Pancreas (tissue), 10 donors: ENCODE measurements at places on chromosomes 2 and 18. TPM values are rescaled to one million over a fixed set of nuclear protein-coding genes. Genes with fewer than 3 reads are reported as not detected.
A peak's percentile ranks its signal among the peaks of the same experiment; 100 is the strongest.

- no peaks in the 10 kb centered on the region for H3K27me3 ChIP-seq
- no peaks in the 10 kb centered on the region for H3K36me3 ChIP-seq
- no peak overlapping the region for H3K4me3 ChIP-seq
- H3K27ac ChIP-seq: no peak overlapping the region
- H3K4me1 ChIP-seq: no peaks in the 10 kb centered on the region
These were observed 27.3 kb downstream of the GPC1 start for GRCh38 chr2:240462707-240463273.

The WDPCP gene
- total RNA-seq: 6.1 TPM

The EFHD1 gene
- total RNA-seq: 0.92 TPM

- no peak overlapping the region for H3K4me3 ChIP-seq
- no peak for DNase-seq
- H3K27me3 ChIP-seq: no peaks in the 10 kb centered on the region
These were observed 1599.2 kb upstream of the TMEFF2 start for GRCh38 chr2:193793914-193794313.

- no peak overlapping the region for H3K4me3 ChIP-seq
- H3K4me1 ChIP-seq: no peaks in the 10 kb centered on the region
- no peak for DNase-seq
- no peaks in the 10 kb centered on the region for H3K27me3 ChIP-seq
- H3K27ac ChIP-seq: no peak overlapping the region
These were observed 102.3 kb downstream of the ZBTB7C start for GRCh38 chr18:48306838-48307237.

DNA sequence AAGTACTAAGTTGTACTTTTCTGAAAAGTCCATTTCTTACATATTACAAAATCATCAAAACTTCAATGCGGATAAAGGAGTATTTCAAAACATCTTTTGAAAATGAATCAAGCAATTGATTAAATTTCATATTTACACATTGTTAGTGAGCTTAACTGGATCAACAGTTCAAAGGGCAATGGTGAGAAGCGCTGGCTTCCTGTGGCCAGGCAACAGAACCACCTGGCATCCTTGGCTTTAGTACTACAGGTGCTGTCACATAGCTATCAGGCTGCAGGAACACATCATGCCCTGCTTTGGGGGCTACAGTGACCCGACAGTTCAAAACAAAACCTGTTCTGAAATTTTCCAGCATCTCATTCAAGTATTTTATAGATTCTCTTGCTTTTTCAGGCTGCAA, 59.2 kb downstream of the SMAD2 start:
- H3K4me1 ChIP-seq: peaks cover 5% of the 10 kb centered on the region
- no peak for DNase-seq
- H3K36me3 ChIP-seq: no peaks in the 10 kb centered on the region
- H3K27me3 ChIP-seq: no peaks in the 10 kb centered on the region
- no peak overlapping the region for H3K4me3 ChIP-seq

- no peak overlapping the region for H3K27ac ChIP-seq
- H3K36me3 ChIP-seq: no peaks in the 10 kb centered on the region
- DNase-seq: no peak
- H3K27me3 ChIP-seq: no peaks in the 10 kb centered on the region
- no peak overlapping the region for H3K4me3 ChIP-seq
These were observed 84.1 kb upstream of the CTNNA2 start for GRCh38 chr2:79428745-79429144.

DNA sequence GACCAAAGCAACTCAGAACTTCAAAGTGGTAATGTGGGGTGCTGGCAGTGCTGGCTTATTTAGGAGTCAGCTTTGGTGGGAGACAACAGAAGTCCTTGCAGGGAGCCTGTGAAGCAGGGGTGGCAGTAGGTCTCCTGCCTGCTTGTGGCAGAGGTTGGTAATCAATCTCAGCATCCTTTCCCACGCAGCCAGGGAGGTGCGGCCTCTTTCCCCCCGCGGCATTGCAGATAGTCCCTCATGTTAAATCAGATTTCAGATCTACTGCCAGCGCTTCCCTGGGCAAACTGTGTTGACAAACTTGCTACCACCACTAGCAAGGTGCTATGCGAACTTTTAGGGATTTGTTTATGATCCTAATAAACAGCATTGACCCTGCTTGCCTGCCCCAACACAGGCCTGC, 77.9 kb upstream of the MCFD2 start:
- H3K36me3 ChIP-seq: peaks cover 10% of the 10 kb centered on the region
- H3K4me1 ChIP-seq: no peaks in the 10 kb centered on the region
- DNase-seq: no peak

GRCh38 chr18:8366656-8367055, 242.6 kb upstream of the RAB12 start:
- H3K4me1 ChIP-seq: no peaks in the 10 kb centered on the region
- DNase-seq: no peak
- no peaks in the 10 kb centered on the region for H3K27me3 ChIP-seq
- H3K27ac ChIP-seq: no peak overlapping the region
- peak overlapping the region; percentile 30 for H3K4me3 ChIP-seq

DNA sequence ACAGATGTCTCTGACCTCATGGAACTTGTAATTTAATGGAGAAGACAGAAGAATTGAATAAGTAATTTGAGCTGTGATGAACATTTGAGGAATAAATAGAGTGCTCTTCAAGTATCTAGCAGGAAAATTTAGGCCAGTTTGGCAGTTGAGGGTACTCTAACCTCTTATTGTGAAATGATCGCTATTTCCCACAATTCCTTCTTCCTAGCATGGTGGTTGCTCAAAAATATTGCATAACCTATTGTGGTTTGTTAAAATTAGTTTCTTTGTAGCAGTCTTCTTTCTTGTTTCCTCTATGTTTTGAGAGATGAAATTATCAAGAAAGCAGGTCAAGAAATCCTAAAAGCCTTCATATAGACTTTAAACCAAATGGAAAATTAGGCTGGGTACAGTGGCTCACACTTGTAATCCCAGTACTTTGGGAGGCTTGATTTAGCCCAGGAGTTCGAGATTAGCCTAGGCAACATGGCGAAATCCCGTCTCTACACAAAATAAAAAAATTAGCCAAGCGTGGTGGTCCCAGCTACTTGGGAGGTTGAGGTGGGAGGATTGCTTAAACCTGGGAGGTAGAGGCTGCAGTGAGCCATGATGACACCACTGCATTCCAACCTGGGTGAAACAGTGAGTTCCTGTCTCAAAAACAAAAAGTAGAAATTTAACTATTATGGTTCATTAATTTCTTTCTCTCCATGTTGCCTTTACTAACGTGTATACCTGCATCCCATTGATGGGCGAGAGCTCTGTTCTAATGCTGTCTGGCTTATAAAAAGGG, 58.7 kb downstream of the RBKS start:
- H3K36me3 ChIP-seq: no peaks in the 10 kb centered on the region
- H3K4me3 ChIP-seq: no peak overlapping the region
- DNase-seq: no peak
- H3K27ac ChIP-seq: no peak overlapping the region

DNA sequence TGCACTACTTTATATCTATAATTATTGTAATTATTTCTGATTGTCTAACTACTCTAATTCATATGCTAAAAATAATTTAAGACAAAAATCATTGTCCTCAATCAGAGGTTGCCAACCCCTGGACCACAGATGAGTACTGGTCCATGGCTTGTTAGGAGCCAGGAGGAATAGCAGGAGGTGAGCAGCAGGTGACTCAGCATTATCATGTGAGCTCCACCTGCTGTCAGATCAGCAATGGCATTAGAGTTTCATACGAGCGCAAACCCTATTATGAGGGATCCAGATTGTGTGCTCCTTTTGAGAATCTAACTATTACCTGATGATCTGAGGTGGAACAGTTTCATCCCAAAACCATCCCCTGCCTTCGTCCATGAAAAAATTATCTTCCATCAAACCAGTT, 1434.4 kb downstream of the LRP1B start:
- no peak overlapping the region for H3K4me3 ChIP-seq
- no peaks in the 10 kb centered on the region for H3K4me1 ChIP-seq
- H3K27me3 ChIP-seq: no peaks in the 10 kb centered on the region
- no peaks in the 10 kb centered on the region for H3K36me3 ChIP-seq
- DNase-seq: no peak

GRCh38 chr18:48132797-48133655, 202.6 kb upstream of the SMAD2 start:
- no peak overlapping the region for H3K27ac ChIP-seq
- H3K36me3 ChIP-seq: no peaks in the 10 kb centered on the region
- no peak overlapping the region for H3K4me3 ChIP-seq
- no peaks in the 10 kb centered on the region for H3K27me3 ChIP-seq
- no peak for DNase-seq
- peaks cover 7% of the 10 kb centered on the region for H3K4me1 ChIP-seq

The SPIRE1 gene
- 7.3 TPM for total RNA-seq

GRCh38 chr2:165681841-165682240, 112.2 kb downstream of the GALNT3 start:
- H3K36me3 ChIP-seq: no peaks in the 10 kb centered on the region
- no peaks in the 10 kb centered on the region for H3K4me1 ChIP-seq
- H3K27ac ChIP-seq: no peak overlapping the region
- no peaks in the 10 kb centered on the region for H3K27me3 ChIP-seq
- no peak for DNase-seq

- H3K27ac ChIP-seq: no peak overlapping the region
- no peaks in the 10 kb centered on the region for H3K4me1 ChIP-seq
- no peaks in the 10 kb centered on the region for H3K27me3 ChIP-seq
- no peak overlapping the region for H3K4me3 ChIP-seq
- no peaks in the 10 kb centered on the region for H3K36me3 ChIP-seq
These were observed 8.9 kb downstream of the ARHGEF4 start for GRCh38 chr2:130845505-130846085.

GRCh38 chr2:233075966-233076339, 15.8 kb downstream of the INPP5D start:
- H3K27ac ChIP-seq: no peak overlapping the region
- H3K36me3 ChIP-seq: no peaks in the 10 kb centered on the region
- H3K4me3 ChIP-seq: no peak overlapping the region
- H3K4me1 ChIP-seq: no peaks in the 10 kb centered on the region
- no peaks in the 10 kb centered on the region for H3K27me3 ChIP-seq

DNA sequence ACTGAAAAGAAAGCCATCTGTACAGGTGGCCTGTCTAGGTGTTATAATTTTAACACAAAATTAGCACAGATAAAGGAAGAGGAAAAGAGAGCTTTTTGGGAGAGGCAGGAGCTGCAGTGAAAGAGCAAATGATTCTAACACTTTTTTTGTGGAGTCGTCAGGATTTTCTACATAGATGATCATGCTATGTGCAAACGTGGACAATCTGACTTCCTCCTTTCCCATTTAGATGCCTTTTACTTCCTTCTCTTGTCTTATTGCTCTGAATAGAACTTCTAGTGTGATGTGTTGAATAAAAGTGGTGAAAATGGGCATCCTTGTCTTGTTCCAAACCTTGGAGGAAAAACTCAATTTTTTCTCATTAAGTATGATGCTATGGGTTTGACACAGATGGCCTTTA, 334.5 kb downstream of the NBAS start:
- no peak overlapping the region for H3K4me3 ChIP-seq
- no peaks in the 10 kb centered on the region for H3K27me3 ChIP-seq
- H3K36me3 ChIP-seq: no peaks in the 10 kb centered on the region
- no peak for DNase-seq
- H3K4me1 ChIP-seq: peaks cover 5% of the 10 kb centered on the region

DNA sequence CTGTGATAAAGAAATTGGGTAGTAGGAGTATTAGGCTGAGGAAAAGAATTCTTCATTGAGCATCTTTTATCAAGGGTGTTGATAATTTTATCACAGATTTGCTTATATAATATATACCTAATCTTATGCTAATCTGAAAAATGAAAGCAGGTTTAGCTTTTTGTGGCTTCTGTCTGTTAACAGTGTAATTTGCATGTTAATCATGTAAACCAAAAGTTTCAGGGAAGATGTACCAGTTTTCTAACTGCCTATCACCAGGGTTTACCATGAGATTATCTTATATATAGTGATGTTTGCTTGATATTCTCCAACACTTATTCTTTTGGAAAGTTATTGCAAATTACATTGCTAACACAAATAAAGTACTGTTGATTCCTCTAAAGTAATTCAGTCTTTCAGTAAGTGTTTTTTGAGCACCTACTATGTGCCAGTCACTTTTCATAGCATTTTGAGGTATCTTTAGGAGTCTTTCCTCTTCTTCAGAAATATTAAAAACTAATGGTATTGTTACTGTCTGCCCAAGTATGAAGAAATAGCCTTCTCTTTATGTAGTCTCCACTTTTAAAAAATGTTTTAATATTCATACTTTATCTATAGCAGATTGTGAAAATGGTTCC, 41.6 kb downstream of the GCC2 start:
- no peak overlapping the region for H3K4me3 ChIP-seq
- no peak overlapping the region for H3K27ac ChIP-seq
- no peak for DNase-seq
- no peaks in the 10 kb centered on the region for H3K4me1 ChIP-seq
- H3K27me3 ChIP-seq: no peaks in the 10 kb centered on the region
- peaks cover 18% of the 10 kb centered on the region for H3K36me3 ChIP-seq

The AP1S3 gene
- 4.5 TPM for total RNA-seq
